Posterior vena cava (tissue), 2 donors: ENCODE measurements at places on chromosomes 3 and 15.
A peak's percentile ranks its signal among the peaks of the same experiment; 100 is the strongest.

- no peak for DNase-seq
Measured at GRCh38 chr3:127124120-127124519, 68.8 kb upstream of the PRR23E start.

DNA sequence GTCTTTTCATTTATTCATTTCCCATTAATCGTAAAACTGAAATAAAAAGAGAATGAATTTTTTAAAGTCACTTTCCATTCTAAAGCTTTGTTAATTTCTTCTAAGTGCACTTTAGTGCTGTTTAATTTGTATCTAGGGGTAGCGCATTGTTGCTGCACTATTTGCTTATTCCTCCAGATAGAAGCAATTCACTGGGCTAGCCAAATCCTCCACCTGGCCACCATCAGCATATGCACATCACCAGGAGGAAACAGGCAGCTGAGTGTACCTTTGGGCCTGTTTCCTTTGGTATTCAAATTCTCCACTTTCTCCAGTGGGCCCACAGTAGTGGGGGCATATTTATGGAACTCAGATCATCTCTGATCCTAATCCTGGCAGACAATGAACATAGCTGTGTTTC lies 29.8 kb upstream of the CPB1 start:
- DNase-seq, result no peak

GRCh38 chr15:48887144-48887543 lies 9.2 kb downstream of the EID1 start:
- DNase-seq, result no peak

GRCh38 chr3:135191708-135192107 lies 396.6 kb downstream of the EPHB1 start:
- DNase-seq, result no peak

DNA sequence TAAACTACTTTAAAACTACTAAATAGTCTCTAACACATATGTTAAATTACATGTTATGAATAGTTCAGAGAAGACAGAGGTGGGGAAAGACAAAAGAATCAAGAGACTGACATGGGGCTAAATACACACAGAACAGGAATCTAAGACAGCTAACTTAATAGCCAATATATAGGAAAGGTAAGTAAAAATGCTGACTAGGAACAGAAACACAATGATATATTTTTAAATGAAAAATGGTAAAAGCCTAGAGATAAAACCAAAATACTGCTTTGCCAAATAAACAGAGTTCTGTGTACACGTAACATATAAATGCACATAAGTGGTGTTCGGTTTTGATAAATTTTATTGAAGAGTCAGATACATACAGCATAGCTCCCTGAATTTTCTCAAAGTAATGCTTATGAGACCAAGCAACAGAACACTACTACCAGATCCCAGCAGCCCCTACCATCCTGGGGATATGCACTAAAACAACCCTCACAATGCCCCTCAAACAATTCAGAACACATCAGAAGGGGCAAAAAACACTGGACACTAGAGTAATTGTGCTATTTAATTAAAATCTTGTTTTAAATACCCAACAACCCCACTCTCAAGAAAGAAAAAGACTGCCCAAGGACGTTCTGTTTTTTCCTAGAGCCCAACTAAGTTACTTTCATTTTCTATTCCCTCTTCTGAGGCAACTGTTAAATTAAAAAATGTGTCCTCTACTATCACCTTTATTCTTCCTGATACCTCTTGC lies 121.1 kb downstream of the ADAM10 start:
- no peak for DNase-seq

- no peak for DNase-seq
Measured at GRCh38 chr3:164419220-164419619, 659.1 kb downstream of the SI start.

GRCh38 chr15:101613130-101614000 lies 38.8 kb downstream of the TM2D3 start:
- peak; percentile 93 for DNase-seq

DNA sequence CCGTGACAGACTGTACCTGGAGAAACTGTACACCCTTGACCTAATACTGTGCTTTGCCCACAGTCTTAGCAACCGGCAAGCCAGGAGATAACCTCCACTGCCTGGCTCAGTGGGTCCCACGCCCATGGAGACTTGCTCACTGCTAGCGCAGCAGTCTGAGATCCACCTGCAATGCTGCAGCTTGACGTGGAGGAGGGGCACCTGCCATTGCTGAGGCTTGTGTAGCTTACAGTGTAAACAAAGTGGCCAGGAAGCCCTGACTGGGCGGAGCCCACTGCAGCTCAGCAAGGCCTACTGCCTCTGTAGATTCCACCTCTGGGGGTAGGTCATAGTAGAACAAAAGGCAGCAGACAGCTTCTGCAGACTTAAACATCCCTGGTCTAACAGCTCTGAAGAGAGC lies 189.3 kb downstream of the EDEM1 start:
- no peak for DNase-seq

DNA sequence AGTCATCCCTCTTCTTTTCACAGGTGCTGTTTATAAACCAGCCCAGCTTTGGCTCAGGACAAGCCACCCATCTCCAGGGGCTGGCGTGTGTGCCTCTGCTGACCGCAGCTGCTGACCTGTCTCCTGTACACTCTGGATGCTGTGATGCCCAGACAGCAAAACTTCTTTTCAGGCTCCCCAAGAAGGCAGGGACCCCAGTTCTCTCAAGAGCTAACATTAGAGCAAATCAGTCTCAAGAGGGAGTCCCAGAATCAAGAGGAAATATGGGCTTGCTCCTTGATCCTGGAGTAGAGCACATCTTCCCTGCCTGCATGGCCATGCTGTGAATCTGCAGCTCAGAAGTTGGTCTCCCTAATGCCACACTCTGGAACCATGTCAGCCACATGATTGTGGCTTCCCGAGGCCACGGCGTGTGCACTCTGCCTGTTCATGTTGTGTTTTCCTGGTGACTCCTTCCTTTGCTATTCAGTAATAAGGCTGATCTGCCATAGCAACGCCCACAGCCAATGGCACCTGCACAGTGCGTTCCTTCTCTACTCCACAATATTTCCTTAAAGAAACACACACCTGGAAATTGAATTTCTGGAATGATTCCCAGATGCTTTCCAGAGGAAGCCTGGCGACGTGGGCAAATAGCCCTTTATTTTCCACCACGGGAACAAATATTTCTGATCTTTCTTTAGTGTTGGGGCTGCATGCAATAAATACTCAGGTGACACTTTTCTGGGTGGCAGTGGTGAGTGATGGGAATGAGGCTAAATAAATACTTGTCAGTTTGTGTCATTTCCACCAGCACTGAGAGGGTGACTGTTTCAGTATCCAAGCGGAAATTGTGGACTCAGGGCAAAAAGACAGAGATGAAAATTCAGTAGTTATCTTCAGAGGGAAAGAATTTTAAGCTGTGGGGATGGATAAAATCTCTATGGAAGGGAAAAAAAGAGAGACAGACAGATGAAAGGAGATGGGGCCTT lies 21.9 kb upstream of the THSD4 start:
- no peak for DNase-seq

GRCh38 chr15:52980446-52980845 lies 190.3 kb upstream of the ONECUT1 start:
- DNase-seq, result no peak

DNA sequence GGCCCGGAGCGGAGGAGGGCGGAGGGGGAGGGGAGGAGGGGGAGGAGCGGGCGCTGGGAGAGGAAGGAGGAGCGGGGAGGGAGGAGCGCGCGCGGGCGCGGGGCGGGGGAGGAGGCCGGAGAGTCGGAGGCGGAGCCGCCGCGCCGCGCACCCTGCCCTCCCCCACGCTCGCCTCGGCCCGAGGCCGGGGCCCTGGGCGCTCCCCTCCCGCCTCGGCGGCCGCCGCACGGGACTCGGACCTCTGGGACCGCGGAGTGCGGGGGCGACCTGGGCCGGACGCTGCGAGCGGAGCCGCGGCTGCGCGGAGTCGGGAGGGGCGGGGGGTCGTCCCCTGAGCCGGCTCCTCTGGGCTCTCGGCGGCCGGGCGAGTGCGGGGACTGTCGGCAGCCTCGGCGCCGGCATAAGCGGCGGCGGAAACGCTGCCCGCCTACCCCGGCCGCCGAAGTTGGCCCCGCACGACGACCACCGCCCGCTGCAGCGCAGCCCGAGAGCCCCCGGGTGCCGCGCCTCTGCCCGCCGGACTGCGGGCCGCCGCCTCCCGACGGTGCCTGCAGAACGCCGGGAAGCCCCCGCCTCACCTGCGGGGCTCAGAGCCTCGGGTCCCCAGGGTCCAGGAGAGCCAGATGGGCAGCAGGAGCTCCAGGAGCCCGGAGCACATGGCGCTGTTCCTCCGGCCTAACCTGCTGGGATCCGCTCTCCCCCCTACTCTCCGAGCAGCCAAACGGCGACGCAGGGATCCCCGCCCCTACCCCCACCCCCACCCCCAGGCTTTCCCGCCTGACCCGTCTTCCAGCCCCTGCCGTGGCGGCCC lies 406 bp upstream of the GABRB3 start:
- DNase-seq, result no peak

DNA sequence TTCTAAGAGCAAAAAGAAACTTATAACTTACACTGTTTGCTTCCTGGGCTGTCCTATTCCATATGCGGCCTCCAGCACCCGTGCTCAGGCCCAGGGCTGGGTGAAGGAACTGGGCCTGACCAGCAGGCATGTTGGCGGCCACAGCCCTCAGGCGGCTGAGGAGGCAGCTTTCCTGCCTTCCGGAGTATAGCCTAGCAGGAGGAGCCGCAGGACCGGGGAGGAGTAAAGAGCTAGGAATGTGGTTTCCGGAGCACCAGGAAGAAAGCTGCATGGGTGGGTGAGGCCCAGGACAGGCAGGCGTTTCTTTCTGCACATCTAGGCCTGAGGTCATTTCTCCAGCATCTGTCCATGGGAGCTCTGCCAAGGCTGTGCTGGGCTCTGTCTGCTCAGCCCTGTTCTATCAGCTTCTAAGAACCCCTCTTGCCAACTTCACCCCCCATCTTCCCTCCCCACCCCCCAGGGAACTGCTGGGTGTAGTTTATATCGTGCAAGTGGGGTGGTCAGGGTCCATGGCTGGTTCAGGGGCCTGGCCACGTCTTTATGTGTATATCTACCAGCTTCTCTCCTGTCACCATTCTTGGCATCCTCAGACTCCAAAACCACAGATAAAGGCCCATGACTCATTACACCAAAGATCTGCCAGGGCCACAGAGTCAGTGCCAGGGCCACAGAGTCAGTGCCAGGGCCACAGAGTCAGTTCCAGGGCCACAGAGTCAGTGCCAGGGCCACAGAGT lies 7.8 kb upstream of the KIF7 start:
- DNase-seq, result peak; percentile 91

DNA sequence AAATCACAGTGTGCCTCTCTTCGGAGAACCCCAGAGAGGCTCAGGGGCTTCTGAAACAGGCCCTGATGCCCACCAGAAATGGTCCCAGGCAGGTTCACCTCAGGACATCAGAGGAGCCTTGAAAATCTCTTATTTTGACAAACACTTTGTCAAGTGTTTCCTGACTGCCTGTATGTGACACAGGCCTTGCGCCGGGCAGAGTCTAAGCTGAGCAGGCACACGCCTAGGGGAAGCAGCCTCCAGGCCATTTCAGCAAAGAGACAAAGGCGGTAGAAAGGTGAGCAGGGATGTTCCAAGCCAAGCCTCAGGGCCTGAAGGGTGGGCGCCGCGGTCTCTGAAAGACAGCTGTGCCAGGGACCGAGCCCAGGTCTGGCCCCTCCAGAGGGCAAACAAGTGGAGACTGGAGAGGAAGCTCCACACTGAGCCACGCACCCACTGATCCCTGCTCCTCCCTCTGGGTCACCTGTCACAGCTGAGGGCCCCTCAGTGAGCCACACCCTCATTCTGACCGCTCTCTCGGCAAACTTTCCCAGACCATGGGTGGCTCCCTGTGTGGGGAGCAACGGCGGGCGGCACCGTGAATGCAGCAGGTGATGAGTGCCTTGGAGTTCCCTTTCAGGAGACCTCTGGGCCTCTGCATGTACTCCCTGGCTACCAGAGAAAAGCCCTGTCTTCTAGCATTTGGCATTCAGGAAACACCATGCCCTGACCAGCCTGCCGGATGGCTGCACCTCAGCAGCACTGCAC lies 136.1 kb downstream of the ADAMTS17 start:
- peak; percentile 41 for DNase-seq

- no peak for DNase-seq
Measured at GRCh38 chr3:184635774-184636173, 74.2 kb downstream of the EPHB3 start.

DNA sequence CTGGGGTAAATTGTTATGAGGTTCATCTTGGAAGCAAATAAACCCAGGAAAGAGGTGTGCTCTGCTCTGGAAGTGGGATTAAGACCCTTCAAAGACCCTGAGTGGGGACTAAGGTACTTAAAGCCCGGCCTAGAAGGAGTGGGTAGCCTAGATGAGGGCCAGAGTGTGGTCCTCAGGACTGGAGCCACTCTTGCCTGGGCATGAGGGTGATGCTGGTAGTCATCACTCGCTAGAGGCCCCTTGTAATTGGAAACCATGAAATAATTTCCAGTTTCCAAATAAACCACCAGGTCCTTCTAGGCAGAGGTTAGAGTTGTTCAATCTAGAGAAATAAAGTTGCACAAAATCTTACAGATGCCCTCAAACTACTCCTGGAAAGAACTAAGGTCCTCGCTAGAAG lies 15.2 kb upstream of the LMCD1 start:
- DNase-seq, result no peak

DNA sequence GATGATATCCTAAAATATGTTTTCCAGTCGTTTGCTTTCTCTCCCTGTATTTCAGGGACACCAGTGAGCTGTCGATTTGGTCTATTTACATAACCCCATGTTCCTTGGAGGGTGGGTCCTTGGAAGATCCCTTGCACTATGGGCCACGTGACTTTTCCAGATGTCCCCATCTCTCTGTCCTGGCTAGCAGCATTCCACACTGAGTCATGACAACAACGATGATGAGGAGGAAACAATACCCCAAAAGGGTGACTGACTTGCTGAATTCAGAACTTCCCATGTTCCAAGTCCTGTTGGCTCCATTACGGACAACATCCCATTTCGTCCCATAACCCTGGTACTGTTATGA lies 134.3 kb downstream of the NSMCE3 start:
- no peak for DNase-seq

GRCh38 chr3:66394753-66395249 lies 106.0 kb downstream of the LRIG1 start:
- no peak for DNase-seq

- DNase-seq, result no peak
Measured at GRCh38 chr3:152628496-152628895, 206.4 kb upstream of the P2RY1 start.

DNA sequence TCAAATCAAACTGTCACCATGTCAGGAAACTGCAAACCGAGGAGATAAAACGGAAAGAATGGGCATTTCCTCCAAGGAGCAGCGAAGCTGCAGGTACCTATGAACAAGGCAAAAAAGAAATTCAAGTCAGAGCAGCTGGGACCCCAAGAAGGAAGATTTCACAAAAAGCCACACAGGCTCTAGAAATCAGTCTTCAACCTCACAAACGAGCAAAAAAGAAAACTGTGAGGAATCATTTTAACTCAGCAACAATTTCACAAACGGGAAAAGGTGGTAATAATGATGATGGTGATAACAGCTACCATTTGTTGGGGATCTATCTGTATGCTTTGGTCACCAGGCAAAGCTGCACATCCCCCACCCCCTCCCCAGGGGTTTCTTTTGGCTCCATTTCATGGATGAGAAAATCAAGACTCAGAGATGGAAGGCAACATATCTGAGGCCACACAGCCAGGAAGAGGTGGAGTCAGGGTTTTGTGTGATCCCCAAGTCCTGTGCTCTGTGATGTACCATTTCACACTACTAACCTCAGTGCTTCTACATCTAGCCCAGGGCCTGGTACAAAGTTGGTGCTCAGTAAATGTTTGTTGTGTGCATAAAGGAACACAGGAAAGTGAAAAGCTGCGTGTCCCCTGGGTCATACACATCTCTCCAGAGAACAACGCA lies 109.9 kb downstream of the IQSEC1 start:
- DNase-seq, result no peak
